Bronchial epithelial cell (primary cell): ENCODE measurements at places on chromosomes 16 and 17. TPM values are rescaled to one million over a fixed set of nuclear protein-coding genes. Genes with fewer than 3 reads are reported as not detected.

The TMC8 gene
- under 0.01 TPM in 1 of 2 replicates, not detected in the other for total RNA-seq

The MT1M gene
- 0.26 TPM in 1 of 2 replicates, not detected in the other for total RNA-seq

The CBFA2T3 gene
- 0.13 and 0.26 TPM in 2 replicates for total RNA-seq

The BCL6B gene
- total RNA-seq = not detected in 2 replicates

The CCL4 gene
- not detected in 2 replicates for total RNA-seq

The IL34 gene
- 0.26 and 2.0 TPM in 2 replicates for total RNA-seq

The KRT33B gene
- total RNA-seq = 0.79 and 1.7 TPM in 2 replicates

The BAIAP3 gene
- total RNA-seq = 0.26 and 0.51 TPM in 2 replicates

The SHISA6 gene
- total RNA-seq = not detected in 2 replicates

The OR3A2 gene
- total RNA-seq = not detected in 2 replicates

The WNT9B gene
- not detected in 2 replicates for total RNA-seq

The SCN4A gene
- under 0.01 and 0.90 TPM in 2 replicates for total RNA-seq

The SLC38A8 gene
- total RNA-seq = not detected in 2 replicates

The TP53TG3B gene
- not detected in 2 replicates for total RNA-seq

The CHD3 gene
- total RNA-seq = 41.3 and 98.2 TPM in 2 replicates

The KRT15 gene
- total RNA-seq = 67.9 and 71.8 TPM in 2 replicates

The FTSJ3 gene
- 43.4 and 53.1 TPM in 2 replicates for total RNA-seq

The KAT2A gene
- total RNA-seq = 5.6 and 10.3 TPM in 2 replicates

The UNC13D gene
- 4.7 and 17.0 TPM in 2 replicates for total RNA-seq

The KRTAP1-1 gene
- not detected in 2 replicates for total RNA-seq

The SYCE1L gene
- total RNA-seq = 0.38 TPM in 1 of 2 replicates, not detected in the other

The RNF222 gene
- under 0.01 and 0.38 TPM in 2 replicates for total RNA-seq

The IRX5 gene
- 6.1 and 6.3 TPM in 2 replicates for total RNA-seq

The KRT23 gene
- 12.9 and 29.4 TPM in 2 replicates for total RNA-seq

The TIGD7 gene
- total RNA-seq = 2.4 and 5.5 TPM in 2 replicates

The DOK4 gene
- total RNA-seq = 17.6 and 23.7 TPM in 2 replicates

The FA2H gene
- 1.6 and 3.2 TPM in 2 replicates for total RNA-seq

The ACE gene
- 0.13 TPM in 1 of 2 replicates, not detected in the other for total RNA-seq

The HLF gene
- total RNA-seq = 0.26 and 0.51 TPM in 2 replicates

The ZNF597 gene
- 1.3 and 1.9 TPM in 2 replicates for total RNA-seq

The ZNF624 gene
- total RNA-seq = 5.0 and 5.8 TPM in 2 replicates

The MMP25 gene
- under 0.01 and 0.13 TPM in 2 replicates for total RNA-seq

The KIF18B gene
- total RNA-seq = 0.13 TPM in 1 of 2 replicates, not detected in the other

The COIL gene
- 15.3 and 16.3 TPM in 2 replicates for total RNA-seq

The CRYM gene
- 0.79 and 1.2 TPM in 2 replicates for total RNA-seq

The IL32 gene
- total RNA-seq = 0.53 and 2.8 TPM in 2 replicates

The PLXDC1 gene
- under 0.01 TPM in 2 replicates for total RNA-seq
